ENCODE measurements at places on chromosomes 6 and 20.

GRCh38 chr6:6333501-6333900, 13.0 kb upstream of the F13A1 start:
- no peak for DNase-seq

DNA sequence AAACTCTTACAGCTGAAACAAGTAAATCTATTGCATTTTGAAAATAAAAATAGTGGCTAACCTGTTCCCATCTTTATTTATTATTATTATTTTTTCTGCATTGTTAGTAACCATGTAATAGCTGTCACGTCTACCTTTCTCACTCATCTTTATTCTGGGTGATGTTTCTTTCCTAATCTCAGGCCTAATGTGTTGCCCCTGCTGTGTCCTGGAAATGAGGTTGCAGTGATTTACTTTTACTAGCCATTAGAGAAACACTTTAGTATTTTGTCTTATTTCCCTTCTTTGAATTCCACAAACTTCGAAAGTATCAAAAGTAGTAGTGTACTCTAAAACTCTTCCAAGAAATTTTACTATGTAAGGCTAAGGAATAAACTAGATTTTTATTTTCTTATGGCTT, 546.9 kb downstream of the GRIK2 start:
- DNase-seq, result no peak

- DNase-seq, result no peak
These were observed 116.6 kb upstream of the STXBP5 start for GRCh38 chr6:147087641-147088040.

DNA sequence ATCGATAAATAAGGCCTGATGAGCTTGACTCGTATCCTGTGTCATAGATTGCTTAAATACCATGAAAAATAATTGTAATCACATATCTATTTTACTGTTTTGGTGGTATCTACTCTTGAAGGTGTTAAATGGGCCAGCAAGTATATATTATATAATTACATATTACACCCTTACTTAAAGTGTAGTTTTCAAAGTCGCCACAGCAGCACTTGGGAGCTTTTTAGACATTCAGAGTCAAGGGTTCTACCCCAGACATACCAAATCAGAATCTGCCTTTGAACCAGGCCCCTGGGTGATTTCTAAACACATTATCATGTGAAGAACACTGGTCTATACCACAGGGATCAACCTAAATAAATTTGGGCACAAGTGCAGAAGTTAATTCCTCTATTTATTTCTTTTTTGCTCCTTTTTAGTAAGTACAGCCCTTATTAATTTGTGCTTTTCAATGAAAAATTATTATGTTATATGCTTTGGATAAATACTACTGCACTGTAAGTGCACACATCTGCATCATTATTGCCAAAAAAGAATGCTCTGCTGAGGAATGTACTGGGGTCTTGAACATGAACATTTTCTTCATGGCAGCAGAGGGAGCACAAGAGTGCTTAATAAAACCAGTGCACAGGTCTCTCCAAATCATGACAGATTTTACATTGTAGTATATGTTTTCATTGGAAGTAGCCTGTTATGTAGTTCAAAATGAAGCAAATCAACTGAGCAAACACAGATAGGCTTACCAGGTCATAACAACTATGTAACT, 3.1 kb upstream of the ATXN1 start:
- no peak for DNase-seq

DNA sequence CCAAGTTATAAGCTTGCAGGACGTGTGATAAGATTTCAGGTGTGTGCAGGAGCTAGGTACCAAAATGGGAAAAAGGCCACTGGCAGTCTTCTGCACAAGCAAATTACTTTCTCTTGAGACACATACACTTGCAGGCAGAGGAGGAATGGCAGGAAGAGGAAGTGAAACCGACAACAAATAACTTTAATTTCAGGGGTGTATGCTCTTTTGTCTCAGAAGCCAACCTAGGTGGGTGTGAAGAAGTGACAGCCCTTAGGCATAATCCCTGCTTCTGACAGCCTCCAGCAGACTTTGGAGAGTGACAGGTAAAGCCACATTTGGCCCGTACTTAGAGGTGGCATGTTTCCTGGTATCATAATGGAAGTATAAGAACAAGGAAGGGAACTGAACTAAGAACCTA, 118.8 kb upstream of the TRAF3IP2 start:
- no peak for DNase-seq

DNA sequence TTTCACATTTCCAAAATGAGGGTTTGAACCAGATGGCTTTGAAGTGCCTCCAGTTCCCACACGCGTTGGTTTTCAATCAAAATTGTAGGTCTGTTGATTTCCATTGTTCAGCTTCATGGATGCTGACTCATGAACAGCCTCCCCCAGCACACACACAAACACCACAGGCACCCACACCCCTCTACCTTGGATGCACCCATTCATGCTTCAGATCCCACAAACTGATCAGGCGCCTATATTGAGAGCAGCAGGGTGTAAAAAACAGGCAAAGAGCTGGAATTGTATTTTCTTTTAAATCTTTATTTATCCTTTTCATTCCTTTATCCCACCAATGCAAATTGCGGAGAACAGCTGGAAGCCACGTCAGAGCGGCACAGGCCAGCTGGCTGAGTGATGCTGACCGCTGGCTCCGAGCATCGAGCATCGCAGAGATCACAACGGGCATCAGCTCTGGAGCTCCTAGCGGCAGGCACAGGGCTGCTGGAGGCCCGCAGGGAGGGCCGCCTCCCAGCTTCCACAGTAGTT, 29.3 kb upstream of the TBC1D7 start:
- no peak for DNase-seq

- DNase-seq, result no peak
These were observed 71.7 kb downstream of the RCAN2 start for GRCh38 chr6:46419576-46420002.

DNA sequence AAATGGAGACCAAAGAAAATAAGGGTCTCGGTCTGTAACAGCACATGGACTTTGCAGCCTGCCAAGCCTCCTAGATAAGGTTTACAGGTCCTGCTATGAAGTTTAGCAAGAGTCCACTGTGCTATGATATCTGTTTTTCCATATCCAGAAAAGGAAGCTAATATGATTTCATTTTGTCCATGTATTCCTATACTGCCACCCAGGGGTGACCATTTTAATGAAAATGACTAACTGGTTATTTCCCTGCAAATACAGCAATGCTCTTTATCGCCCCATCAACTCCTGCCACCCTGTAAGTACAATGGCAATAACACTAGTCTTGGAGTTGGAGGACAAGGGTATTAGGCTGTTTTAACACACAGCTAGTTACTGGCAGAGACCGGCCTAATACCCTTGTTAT, 115.2 kb upstream of the GLP1R start:
- no peak for DNase-seq

DNA sequence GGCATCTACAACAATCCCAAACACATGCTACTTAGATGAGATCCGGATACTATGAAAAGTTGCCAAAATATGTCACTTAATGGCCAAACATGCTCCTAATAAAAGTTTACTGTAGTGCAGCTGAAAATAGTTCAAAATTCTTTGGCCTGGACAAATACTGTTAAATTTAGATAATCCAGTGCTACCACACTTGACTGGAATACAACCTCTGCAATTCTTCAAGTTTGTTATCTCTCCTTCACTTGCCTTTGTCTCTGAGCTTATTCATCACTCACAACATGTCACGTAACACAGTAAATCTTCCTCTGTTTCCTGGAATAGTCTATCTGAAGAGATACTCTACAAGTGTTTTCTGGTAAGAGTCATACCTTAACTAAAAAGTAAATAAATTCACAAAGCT, 10.5 kb upstream of the PLN start:
- no peak for DNase-seq

DNA sequence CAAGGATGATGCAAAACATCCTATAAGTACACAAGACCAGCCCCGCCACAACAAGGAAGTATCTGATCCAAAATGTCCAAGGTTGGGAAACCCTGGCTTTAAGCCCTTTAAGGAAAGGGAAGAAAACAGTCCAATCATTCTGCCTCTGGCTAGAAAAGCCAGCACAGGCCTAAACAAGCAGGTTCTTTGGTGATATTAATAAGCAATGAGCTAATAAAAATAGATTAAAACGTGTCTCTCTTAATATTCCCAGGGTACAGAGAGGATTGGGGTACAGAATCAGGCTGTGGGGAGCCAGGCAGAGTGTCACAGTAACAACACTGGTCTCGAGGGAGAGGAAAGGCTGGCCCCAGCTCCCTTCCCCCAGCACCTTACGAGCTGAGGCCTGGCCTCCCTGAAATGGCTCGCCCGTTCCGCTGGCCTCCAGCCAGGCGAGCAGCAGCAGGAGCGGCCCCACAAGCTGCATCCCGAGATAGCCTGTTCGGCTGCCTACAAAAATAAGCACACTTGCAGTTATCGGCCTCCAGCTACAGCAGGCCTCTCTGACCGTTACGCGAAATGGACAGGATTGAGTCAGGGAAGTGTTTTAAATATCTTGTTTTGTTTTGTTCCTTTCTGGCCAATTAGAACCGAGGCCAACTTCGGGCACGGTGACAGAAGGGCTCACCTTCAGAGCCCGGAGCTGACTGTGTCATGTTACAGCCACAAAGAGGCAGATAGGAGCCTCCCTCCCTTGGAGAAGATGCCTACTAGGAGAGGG, 4.0 kb upstream of the ZMYND8 start:
- no peak for DNase-seq

- no peak for DNase-seq
These were observed 63.5 kb downstream of the THBS2 start for GRCh38 chr6:169190144-169190584.

DNA sequence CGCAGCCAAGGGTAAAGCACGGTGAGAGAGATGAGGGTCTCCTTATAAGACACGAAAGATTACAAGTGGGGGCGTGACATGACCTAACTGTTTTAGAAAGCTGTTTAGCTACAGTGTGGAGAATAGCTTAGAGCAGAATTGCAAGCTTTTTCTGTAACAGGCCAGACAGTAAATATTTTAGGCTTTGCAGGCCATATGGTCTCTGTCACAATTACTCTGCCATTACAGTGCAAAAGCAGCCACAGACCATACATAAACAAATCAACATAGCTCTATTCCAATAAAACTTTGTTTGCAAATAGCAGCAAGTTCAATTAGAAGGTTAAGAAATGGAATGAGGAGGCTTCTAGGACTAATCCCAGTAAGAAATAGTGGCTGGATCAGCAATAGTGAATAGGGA, 16.8 kb downstream of the PGM3 start:
- no peak for DNase-seq

GRCh38 chr6:46014046-46014445, 1.6 kb downstream of the CLIC5 start:
- no peak for DNase-seq

DNA sequence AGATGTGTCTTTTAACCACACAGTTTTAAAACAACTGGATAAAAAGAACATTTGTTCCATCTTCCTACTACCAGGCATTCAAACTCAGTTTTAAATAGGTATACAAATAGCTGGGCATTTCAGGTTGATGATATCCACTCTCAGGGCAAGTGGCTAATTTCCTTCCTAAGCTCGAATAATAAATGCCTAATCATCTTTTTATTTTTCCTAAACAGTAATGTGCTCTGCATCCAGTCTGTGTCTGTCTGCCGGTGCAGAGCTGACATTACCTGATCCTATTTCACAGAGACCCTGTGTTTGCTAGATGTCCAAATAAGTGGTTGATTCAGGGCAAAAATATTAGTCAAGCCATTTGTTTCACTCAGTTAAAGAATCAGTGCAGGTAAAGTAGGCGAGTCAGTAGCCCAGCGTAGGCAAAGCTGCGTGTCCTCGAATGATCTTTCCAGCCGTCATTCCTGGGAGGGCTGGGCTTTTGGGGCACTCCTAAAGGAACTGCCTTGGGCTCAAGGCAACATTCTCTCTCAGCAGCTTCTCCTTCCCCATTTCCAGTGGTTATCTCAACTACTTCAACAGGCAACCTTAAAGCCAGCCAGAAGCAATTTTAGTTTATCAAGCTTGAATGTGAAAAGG, 74.2 kb upstream of the BMP2 start:
- no peak for DNase-seq

DNA sequence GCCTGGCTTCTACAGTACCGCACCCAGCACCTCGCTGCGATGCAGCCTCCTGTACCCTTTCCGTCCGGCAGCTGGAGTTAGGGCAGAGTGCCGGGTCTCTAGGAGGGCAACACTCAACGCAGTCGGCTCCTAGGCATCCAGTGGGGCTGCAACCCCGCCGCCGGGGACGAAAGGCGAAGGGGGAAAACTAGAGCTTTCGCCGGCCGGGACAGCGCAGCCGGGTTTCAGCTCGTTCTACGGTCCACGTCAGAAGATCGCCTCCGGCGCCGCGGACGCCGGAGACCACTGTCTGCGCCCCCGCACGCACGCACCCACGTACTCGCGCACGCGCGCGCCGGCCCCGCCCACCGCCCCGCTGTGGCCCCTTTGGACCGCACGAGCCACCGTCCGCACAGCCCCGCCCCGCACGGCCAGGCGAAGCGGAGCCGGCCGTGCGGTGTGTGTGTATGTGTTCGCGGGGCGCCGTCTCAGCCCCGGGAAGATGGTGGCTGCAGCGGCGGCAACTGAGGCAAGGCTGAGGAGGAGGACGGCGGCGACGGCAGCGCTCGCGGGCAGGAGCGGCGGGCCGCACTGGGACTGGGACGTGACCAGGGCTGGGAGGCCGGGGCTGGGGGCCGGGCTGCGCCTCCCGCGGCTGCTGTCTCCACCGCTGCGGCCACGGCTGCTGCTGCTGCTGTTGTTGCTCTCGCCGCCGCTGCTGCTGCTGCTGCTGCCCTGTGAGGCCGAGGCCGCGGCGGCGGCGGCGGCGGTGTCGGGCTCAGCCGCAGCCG, at the start of gene ATRN:
ATRN (plus strand) TSS at position 392 of the 770 bp plus-strand sequence; CDS start at position 482, 90 bp downstream.
- DNase-seq, result peak; percentile 98

- peak; percentile 68 for DNase-seq
These were observed 216.2 kb downstream of the NFATC2 start for GRCh38 chr20:51326201-51326819.

- no peak for DNase-seq
These were observed 19.3 kb downstream of the JARID2 start for GRCh38 chr6:15264902-15265761.

- DNase-seq, result no peak
These were observed 6.7 kb upstream of the KHDC1L start for GRCh38 chr6:73231986-73232391.

Data from activated CD8-positive, alpha-beta memory T cell treated with anti-CD3 and anti-CD28 coated beads, Interleukin-2, amount 50 U/mL, for 48 hours (primary cell).